ENCODE measurements at places on chromosomes 4 and X. TPM values are rescaled to one million over a fixed set of nuclear protein-coding genes. Genes with fewer than 3 reads are reported as not detected.

GRCh38 chrX:39309018-39309635, 507.9 kb downstream of the MID1IP1 start:
- DNase-seq, result peak; percentile 41

GRCh38 chrX:40008791-40009461, 88.8 kb downstream of the BCOR start:
- DNase-seq, result no peak

DNA sequence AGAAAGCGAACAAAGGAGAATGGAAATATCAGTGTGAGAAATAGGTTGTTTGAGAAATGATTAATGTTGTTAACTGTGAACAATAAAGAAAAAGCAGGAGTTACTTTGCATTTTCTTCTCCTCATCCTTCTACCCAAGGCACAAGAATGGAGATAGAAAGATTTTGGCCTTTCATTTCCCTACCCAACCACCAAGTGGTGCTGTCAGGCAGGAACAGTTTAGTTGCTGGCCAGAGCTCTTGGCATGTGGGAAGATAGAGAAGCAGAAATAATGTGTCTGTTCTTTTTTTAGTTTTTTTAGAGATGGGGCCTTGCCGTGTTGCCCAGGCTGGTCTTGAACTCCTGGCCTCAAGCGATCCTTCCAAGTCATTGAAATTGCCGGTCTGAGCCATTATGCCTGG, 12.8 kb downstream of the HOPX start:
- DNase-seq, result no peak

DNA sequence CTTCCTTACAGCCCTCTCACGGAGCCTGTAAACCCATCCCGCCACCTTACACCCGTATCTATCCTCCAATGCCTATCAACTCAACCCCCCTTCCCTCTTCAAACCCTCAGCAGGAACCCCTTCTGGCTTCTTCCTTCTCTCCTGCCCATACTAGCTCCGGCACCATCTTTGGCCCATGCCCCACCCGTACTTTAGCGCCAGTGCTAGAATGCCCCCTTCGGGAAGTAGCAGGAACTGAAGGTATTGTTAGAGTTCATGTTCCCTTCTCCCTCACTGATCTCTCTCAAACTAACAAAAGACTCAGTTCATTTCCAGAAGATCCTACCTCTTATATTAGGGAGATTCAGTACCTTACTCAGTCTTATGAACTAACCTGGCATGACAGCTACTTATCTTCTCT, 2.7 kb upstream of the UGT2B15 start:
- DNase-seq, result no peak

DNA sequence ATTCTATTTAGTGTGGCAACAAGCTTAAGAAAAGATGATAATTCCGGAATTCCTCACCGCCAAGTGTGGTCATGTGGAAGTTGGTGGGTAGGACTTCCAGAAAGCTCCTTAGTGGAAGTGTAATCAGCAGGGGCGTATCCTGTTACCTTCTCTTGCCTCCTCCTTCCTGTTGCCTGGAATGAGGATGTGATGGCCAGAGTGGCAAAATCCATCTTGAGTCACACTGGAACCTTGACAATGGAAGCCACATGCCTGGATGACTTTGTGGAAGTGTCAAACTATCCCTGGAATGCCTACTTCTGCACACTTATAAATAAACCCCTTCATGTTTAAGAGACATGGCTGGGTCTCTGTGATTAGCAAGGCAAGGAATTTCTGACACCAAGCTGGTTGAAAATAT, 191.0 kb downstream of the PRDM5 start:
- no peak for DNase-seq

Gene EMCN
- total RNA-seq, result 16.2 TPM

Gene CFAP47
- total RNA-seq, result not detected

Gene LEF1
- total RNA-seq, result not detected

- no peak for DNase-seq
Observed at GRCh38 chr4:68462691-68463090, 15.4 kb downstream of the TMPRSS11E start.

- DNase-seq, result no peak
Observed at GRCh38 chr4:92262371-92262770, 41.4 kb upstream of the GRID2 start.

DNA sequence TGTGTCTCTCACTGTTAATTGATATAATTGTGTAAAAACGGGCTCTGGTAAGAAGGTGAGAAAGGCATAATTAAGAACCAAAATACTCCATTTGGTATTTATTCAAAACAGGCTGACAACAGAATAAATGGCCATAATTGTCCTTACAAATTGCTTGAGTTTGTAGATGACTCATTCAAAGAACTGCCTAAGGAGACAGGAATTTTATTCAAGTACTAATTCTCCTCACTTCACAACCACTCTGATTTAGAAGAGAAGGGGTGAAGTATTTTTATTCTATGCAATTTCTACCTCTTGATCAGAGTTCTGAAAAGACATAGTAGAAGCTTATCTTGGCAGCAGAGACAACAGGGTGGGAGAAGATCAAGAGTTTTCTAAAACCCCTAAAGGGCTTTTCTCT, 43.1 kb downstream of the ATP11C start:
- no peak for DNase-seq

DNA sequence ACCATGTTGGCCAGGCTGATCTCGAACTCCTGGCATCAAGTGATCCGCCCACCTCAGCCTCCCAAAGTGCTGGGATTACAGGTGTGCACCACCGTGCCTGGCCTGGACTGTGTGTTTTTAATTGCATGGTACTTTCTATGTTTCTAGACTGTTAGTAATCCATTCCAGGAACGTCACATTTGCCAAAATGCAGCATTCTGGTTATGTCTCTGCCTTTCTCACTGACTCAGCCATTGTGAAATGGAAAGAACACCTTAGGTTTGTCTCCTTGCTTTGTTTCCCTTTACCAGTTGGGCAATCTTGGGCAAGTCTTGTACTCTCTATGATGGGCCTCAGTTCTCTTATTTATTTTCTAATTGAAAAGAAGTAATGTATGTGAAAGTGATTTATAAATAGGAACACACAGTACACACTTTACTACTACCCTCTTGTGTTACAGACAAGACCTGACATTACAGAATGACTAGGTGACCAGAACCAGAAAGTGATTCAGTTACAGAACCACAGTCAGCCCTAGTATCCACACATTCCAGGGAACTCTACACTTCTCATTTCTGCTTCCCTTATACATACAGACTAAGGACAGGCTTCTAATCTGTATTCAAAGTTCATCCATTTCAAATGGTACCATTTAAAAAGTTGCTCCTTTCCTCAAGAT, 187.1 kb downstream of the MGST2 start:
- no peak for DNase-seq

- no peak for DNase-seq
Observed at GRCh38 chrX:39212456-39212855, 411.2 kb downstream of the MID1IP1 start.
